ENCODE measurements at places on chromosomes 1 and 21.

GRCh38 chr1:236938760-236939159 is 65.5 kb downstream of the MT1HL1 start:
- DNase-seq, result no peak

GRCh38 chr1:12424087-12424529 is 193.9 kb downstream of the DHRS3 start:
- DNase-seq, result no peak

- no peak for DNase-seq
These were observed 273.9 kb upstream of the VAMP3 start for GRCh38 chr1:7497107-7497637.

- no peak for DNase-seq
These were observed 187.1 kb upstream of the CACYBP start for GRCh38 chr1:174812656-174813055.

GRCh38 chr1:12658531-12659453 is 14.9 kb downstream of the AADACL4 start:
- DNase-seq, result peak; percentile 45

GRCh38 chr1:40780678-40781607 is 2.6 kb upstream of the KCNQ4 start:
- DNase-seq, result no peak
